ENCODE measurements at places on chromosomes 1 and 21.

GRCh38 chr1:217620814-217621213, 10.1 kb downstream of the GPATCH2 start:
- no peak for DNase-seq

DNA sequence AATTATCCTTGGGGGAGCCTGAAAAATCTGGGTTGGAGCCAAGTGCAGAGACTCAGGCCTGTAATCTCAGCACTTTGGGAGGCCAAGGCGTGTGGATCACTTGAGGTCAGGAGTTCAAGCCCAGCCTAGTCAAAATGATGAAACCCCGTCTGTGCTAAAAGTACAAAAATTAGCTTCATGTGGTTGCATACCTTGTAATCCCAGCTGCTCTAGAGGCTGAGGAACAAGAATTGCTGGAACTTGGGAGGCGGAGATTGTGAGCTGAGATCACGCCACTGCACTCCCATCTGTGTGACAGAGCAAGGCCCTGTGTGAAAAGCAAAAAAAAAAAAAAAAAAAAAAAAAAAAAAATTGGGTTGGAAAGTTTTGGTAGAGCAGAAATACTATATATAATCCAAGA, 1563.6 kb upstream of the PRMT6 start:
- no peak for DNase-seq

GRCh38 chr21:44902268-44903049, 18.2 kb downstream of the ITGB2 start:
- DNase-seq: no peak

- no peak for DNase-seq
Measured at GRCh38 chr1:163173121-163173520, 29.6 kb downstream of the RGS5 start.

GRCh38 chr1:201655243-201655642, 116.3 kb downstream of the NAV1 start:
- DNase-seq: no peak
